ENCODE measurements at places on chromosomes 4 and X. TPM values are rescaled to one million over a fixed set of nuclear protein-coding genes. Genes with fewer than 3 reads are reported as not detected.

GRCh38 chrX:43225626-43226328 is 430.3 kb upstream of the MAOA start:
- no peak for DNase-seq

The S100P gene
- polyA plus RNA-seq: 9.4 TPM

DNA sequence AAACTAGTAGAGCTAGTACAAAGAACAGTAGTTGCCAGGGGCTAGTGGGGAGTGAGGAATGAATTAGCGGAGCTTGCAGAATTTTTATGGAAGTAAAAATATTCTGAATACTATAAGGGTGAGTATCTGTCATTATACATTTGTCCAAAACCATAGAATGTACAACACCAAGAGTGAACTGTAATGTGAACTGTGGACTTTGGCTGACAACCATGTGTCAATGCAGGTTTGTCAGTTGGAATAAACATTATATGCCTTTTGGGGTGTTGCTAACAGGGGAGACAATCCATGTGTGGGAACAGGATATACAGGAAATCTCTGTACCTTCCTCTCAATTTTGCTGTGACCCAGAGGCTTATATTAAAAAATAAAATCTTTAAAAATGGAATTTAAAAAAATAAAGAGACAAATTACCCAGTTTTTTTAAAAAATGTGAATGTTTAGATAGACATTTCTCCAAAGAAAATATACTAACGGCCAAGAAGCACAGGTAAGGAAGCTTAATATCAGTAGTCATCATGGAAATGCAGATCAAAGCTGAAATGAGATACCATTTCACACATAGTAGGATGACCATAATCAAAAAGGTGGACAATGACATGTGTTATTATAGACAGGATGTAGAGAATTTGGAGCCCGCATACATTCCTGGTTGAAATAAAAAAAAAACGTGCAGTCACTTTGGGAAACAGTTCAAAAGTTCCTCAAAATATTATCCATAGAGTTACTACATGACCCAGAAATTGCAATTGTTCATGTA is 899.8 kb downstream of the RAB28 start:
- DNase-seq: no peak

DNA sequence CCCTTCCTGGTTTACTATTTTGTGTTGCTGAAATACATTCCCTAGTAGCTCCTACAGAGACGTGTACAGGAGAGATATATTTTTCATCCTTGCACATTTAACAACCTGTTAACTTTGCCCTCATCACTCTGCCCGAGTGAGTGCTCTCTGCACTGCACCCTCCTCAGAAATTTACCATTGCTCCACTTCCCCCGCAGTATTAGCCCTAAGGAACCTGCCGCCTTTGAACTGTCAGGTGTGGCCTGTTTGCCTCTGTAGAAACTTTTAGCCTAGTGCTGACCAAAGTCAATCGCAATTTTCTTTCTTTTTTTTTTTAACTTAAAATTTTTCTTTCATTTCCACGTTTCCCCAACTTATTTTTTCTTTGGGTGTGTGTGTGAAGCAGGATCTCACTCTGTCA is 46.6 kb upstream of the TBL1X start:
- no peak for DNase-seq

DNA sequence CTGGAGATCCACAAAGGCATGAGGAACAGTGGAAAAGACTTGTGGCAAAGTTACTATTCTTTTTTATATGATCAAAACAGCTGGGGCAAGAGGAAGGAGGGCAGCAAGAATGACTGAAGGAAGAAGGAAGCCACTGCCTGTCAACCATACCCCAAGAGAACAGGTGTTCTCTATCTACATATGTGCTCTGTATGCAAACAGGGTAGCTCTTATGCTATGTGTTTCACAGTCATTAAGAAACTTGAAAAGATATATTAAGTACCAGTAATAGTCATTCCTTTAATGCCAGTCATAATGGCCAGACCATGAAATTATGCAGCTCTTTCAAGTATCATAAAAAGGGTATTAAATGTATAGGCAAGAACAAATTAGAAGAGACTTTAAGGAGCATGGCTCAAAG is 363.9 kb downstream of the KLHL13 start:
- DNase-seq: no peak

DNA sequence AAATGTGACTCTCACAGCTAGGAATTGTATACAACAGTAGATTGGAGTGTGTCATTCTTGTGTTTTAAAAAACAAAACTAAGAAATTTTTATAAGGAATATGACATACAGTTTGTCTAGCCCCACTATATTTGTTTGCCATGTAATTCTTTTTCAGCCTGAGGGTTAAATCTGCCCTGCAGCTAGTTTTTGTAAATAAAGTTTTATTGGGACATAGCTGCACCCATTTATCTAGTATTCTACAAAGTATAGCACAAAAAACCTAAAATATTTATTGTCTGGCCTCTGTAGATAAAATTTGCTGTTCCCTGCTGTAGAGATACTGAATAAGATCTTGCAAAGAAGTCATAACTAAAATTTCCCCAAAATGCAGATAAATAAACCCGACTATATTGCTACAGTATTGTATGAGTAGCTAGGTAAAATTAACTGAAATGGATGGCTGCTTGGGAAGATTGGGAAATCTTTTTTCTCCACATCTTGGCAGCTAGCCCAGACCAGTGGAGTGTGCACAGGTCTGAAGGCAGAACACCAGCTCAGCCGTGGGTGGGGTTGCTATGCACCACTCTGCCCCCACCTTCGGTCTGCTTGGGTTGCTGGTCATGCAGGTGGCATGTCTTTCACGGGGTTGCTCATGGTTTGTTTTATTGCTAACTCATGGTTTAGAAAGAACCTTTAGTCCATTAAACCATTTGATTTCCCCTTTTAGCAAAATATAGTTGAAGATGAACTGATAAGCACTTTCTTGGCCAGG is 127.9 kb downstream of the KLHL8 start:
- peak; percentile 79 for DNase-seq

DNA sequence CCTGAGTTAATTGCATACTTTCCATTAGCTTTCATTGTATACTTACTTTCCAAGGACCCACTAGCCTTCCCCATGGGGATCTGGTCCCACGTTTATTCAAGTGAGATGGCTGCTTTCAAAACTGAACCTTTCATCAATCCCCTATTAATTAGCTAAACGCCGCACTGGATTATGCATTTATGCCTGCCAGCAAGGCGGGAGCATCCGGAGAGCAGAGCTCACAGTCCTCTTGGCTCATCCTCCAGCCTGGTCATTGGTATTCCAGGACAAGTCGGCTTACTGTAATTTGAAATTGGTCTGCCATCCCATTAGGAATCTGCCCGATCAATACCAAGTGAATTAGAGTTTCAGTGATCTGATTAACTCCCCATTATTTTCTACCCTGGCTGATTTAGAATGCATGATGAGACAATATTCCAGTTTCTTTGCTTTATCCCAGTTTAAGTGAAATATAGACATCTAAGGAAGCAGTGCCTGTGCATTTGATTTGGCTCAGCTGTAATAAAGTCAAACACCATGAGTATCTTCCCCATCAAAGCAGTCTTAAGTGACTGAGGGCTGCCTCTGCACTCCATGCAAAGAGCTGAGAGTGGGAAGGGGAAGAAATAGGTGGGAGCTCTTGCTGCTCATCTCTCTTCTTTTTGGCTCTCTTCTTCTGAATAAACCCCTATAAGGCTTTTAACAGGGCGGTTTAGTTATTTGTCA is 411.4 kb downstream of the GPAT3 start:
- DNase-seq: no peak

DNA sequence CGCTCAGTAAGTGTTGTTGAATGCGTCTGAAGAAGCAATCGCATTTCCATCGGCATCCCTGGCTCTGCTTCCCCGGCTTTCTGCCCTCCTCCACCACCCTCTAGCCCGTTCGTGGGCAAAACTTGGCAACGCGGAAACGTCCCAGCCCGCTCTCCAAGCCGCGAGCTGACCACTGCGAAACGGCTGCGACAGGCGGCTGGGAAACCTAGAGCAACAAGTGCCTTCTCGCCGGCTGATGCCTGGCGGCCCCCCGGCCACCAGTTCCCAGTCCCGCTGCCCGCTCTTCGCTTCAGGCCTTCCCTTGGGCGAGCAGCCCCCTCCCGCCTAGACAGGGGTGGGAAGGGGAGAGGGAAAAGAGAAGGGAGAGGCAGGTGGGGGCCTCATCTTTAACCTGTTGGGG is 837 bp downstream of the CITED1 start:
- no peak for DNase-seq

DNA sequence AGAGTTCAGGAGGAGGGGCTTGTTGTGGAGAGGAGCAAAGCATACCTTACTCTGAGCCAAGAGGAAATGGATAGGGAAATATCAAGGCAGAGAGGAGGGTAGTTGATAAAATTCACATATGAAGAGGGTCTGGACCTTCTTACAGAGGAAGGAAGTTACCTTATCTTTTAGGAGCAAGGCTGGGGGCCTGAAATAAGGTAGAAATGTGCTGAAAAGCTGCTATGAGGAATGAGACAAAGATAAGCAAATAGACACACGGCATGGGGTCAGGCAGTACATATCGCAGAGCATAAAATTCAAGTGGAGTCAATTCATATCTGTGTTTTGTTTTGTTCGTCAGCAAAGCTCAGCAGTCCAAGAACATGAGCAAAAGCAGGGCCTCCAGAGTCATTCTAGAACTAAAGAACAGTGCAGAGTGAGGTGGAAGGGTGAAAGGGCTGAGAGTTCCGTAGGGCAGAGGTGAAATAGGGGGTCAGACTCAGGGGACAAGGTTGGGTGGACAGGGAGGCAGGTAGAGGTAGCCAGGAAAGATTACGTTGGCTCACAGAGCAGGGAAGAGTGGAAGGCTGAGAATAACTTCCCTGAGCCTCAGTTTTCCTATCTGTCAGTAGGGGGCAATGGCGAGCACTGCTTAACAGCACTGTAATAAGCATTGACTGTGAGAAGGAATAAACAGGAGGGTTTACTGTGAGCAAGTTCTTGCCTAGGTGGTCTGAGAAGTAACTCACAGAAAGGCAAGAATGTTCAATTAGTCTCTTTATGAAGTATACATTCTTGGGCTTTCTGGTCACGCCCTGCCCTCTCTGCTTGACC is 9.2 kb downstream of the VSIG4 start:
- no peak for DNase-seq

- no peak for DNase-seq
These were observed 241.0 kb upstream of the POF1B start for GRCh38 chrX:85620466-85620865.

The SYNPO2 gene
- polyA plus RNA-seq: 13.7 TPM

The GAGE13 gene
- not detected for polyA plus RNA-seq

DNA sequence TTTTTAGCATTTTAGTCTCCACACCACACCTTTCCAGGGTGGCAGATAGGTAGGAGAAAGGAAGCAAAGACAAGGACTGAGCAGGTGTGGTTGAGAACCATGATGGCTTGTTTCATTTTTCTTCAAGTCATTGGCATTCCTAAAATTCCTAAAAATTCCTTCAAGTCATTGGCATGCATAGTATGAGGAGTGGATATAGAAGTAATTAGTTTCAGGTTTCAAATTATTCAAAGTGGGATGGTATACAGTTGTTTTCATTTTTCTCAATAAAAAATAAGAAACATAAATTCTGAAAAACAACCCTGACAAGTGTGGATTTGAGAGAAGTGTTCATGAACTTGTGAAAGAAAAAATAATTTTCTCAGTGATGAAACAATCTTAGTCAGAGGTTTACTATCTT is 22.3 kb upstream of the HERC3 start:
- no peak for DNase-seq

- no peak for DNase-seq
These were observed 55.1 kb downstream of the CPZ start for GRCh38 chr4:8647626-8648025.

- DNase-seq: no peak
These were observed 10.2 kb upstream of the FGF2 start for GRCh38 chr4:122816476-122816875.

The APEX2 gene
- polyA plus RNA-seq: 16.0 TPM

GRCh38 chr4:149247164-149247563 is 568.5 kb downstream of the IQCM start:
- DNase-seq: no peak

- DNase-seq: no peak
These were observed 18.7 kb downstream of the SCFD2 start for GRCh38 chr4:53346920-53347852.

The MAGEA10 gene
- not detected for polyA plus RNA-seq

The IL3RA gene
- 14.8 TPM for polyA plus RNA-seq

DNA sequence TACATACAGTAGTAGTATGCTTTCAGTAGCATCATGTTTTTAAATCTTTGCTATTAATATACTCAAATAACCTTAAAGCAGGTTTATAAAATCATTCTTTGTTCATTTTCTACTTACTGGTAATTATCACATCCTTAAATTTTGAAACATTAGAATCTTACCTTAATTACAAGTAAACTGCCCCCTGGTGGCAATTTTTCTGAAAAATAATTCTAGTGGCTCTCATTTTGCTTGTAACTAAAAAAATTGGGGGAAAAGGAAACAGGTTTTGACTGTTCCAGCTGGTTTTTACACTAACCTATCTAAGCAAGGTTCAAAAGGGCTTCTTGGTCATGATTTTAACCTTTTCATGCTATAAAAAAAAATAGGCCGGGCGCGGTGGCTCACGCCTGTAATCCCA is 18.5 kb upstream of the DCAF4L1 start:
- DNase-seq: no peak

DNA sequence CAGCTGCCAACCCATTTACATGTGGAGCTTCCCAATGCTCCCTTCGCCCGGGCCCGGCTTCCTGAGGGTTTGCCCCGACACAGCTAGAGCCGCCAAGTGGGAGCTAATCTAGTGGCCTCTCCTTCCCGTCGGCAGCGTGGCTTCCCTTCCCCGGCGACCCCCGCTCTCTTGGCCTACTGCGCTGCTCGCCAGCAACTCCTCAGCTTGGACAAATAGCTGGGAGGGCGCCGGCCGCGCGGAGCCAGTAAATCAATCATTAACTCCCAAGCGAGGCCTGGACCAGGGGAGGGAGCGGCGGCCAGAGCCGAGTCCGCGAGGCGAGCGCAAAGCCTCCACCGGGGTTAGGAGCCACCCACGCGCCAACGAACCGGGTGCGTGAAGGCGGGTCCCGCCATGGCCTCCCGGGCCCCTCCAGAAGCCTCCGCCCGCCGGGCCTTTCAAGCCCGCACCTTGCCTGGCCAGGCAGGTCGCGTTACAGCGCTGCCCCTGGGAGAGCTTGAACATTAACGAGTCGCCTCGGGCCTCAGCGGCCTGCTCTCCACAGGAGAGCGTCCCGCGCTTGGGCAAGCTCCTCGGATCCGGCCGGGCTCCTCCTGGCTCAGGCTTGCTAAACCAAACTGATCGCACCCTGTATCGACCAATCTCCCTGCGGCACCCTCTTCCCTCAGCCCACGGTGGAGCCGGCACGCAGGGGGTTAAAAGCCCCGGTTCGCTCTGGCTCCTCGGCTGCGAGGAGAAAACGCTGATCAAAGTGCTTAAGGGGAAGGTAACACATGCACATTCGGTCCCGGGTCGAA is 10.6 kb upstream of the BCOR start:
- no peak for DNase-seq
